ENCODE measurements at places on chromosomes 7 and 10.

DNA sequence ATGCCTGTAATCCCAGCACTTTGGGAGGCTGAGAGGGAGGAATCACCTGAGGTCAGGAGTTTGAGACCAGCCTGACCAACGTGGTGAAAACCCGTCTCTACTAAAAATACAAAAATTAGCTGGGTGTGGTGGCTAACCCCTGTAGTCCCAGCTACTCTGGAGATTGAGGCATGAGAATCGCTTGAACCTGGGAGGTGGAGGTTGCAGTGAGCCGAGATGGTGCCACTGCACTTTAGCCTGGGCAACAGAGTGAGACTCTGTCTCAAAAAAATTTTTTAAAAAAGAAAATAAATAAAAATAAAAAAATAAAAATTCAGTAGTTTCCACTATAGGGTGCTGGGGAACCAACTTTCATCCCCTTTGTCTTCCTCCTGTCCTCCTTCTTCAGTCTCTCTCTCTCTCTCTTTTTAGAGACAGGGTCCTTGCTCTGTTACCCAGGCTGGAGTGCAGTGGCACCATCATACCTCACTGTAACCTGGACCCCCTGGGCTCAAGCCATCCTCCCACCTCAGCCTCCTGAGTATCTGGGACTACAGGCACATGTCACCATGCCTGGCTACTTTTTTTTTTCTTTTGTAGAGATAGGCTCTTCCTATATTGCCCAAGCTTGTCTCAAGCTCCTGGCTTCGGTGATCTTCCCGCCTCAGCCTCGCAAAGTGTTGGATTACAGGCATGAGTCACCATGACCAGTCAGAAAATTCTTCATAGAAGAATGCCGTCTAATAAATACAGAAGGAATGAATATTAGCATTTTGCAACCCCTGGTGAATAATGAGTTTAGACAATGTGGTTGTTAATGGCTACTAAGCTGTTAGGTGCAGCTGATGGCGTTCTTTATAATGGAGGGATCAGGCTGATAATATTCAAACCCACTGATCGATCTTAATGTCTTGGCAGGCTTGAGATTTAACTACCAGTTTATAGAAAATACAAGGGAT is 20.6 kb downstream of the RBM20 start:
- peak; percentile 85 for DNase-seq

GRCh38 chr10:44361109-44361508 is 23.8 kb downstream of the CXCL12 start:
- DNase-seq, result peak; percentile 41

- no peak for DNase-seq
Observed at GRCh38 chr7:82423446-82423845, 20.1 kb downstream of the CACNA2D1 start.

DNA sequence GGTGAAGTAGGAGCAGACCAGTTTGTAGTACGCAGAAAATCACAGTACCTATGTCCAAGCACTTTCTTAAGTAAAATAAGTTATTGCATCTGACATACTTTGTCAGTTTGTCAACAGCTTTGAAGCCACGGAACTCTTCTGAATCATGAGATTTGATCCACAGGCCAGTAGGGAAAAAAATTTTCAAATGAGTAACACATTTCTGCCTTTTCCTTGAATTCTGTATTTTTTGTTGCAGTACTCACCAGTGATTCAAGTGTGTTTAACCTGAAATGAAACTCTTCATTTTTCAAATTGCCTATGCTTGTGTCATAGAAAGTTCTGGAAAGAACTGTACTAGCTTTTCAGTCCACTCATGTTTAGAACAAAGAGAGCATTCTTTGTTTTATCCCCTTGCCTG is 337.7 kb downstream of the GATA3 start:
- DNase-seq, result peak; percentile 29

GRCh38 chr7:16753932-16754855 is 639 bp downstream of the TSPAN13 start:
- DNase-seq, result peak; percentile 55

- peak; percentile 27 for DNase-seq
Observed at GRCh38 chr10:128631801-128632241, 505.6 kb upstream of the MKI67 start.

- DNase-seq, result peak; percentile 65
Observed at GRCh38 chr10:75400163-75400770, 1.3 kb downstream of the ZNF503 start.

- DNase-seq, result no peak
Observed at GRCh38 chr7:155973451-155973997, 161.3 kb upstream of the SHH start.

GRCh38 chr10:125377368-125377767 is 217.0 kb upstream of the CTBP2 start:
- DNase-seq, result no peak

DNA sequence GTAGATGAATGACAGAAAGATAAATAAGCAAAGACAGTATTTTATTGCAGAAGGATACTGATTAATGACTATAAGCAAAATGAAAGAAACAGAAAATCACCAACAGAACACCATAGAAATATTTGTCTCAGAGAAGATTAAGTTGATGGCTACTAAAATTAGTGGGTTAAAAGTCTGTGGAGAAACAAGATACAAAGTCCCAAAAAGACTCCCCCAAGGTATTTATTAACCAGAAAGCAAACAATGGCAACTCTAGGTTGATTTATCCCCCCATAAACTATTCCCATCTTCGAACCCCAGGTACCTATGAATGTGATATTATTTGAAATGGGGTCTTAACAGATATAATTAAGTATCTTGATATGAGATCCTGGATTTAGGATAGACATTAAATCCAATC is 1104.5 kb upstream of the PHF14 start:
- no peak for DNase-seq

DNA sequence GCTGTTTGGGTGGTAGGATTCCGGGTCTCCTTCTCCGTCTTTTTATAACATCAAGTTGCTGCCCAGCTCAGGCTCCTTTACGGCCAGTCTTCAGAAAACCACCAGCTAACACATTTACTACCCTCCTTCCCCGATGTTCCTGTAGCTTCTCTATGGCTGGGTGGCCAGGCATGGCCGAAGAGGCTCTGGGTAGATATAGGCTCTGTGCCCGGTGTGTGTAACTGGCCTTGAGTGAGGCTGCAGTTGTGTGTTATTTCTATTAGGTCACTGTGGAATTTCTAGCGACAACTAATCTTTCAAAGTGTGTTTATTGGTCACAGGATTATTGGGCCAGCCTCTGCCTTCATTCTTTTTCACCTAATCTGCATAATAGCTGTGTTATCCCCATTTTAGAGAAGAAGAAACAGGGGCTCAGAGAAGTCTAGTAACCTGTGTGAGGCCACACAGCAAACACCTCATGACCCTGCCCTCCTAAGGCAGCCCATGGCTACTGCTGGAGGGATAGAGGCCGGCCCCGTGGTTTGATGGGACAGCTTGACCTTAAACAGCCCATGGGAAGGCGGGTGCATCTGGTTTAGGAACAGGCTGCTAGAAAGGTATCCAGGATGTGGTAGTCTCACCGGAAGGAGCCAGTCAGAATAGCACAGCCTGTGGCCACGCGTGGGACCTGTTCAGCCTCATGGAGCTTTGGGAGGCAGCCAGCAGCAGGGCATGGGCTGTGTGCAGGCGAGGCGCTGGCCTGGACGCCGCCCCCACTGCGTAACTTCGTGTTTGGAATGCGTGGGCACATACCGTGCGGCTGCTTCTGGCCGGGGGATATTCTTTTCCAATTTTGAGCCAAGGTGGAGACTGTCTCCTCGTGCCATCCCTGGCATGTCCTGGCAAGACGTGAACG is 29.7 kb downstream of the HTRA1 start:
- DNase-seq, result peak; percentile 87

GRCh38 chr7:90403174-90404113 is at the start of gene CLDN12:
Gene CLDN12 (plus strand): TSS chr7:90403461. CDS start chr7:90412677, 9,216 bp downstream.
- peak; percentile 95 for DNase-seq

DNA sequence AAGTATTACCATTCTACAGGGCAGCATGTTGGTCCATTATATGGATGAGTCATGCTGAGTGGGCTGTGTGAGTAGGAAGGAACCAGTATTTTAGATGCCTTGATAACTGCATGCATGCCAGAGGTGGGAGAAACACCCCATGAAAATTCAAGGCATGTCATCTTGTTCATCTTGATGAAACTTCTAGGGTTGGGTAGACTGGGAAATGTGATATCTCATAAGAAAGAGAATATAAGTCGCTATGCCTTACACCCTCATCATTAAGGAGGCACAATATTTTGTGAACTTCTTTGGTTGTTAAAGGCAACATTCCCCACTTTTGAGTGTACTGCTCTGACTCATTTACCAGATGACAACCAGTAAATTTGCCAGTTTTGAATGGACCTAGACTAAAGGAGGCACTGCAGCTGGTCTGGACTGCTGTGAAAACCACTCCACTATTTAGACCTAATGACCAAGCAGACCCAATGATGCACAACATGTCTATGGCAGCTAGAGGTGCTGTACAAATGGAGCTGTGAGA is 48.0 kb downstream of the ZNF365 start:
- DNase-seq, result peak; percentile 32

- DNase-seq, result no peak
Observed at GRCh38 chr10:23448802-23449570, 10.1 kb downstream of the OTUD1 start.

GRCh38 chr7:92631067-92631849 is 41.1 kb upstream of the FAM133B start:
- DNase-seq, result no peak

- DNase-seq, result peak; percentile 16
Observed at GRCh38 chr10:124225029-124225466, 131.7 kb upstream of the CHST15 start.

Measured in adipocyte (in vitro differentiated cells).